ENCODE measurements at places on chromosomes 7 and 10. TPM values are rescaled to one million over a fixed set of nuclear protein-coding genes. Genes with fewer than 3 reads are reported as not detected.

RADIL gene
- polyA plus RNA-seq: not detected

DYNC1I1 gene
- polyA plus RNA-seq: 0.10 TPM

SCD gene
- polyA plus RNA-seq: 1,275 TPM

TRPV5 gene
- not detected for polyA plus RNA-seq

- no peak for DNase-seq
These were observed 128.2 kb downstream of the DOCK1 start for GRCh38 chr10:127033216-127034033.

- no peak for DNase-seq
These were observed at the start of gene CH25H for GRCh38 chr10:89207181-89207800. Gene CH25H, minus strand, starts transcription at chr10:89207317. Its CDS starts 25 bp downstream, at chr10:89207292.

All from keratinocyte (primary cell).